NCI-H1694 treated with DMSO at 0.1 percent for 48 hours (cell line): ENCODE measurements at places on chromosomes 7 and 10.

DNA sequence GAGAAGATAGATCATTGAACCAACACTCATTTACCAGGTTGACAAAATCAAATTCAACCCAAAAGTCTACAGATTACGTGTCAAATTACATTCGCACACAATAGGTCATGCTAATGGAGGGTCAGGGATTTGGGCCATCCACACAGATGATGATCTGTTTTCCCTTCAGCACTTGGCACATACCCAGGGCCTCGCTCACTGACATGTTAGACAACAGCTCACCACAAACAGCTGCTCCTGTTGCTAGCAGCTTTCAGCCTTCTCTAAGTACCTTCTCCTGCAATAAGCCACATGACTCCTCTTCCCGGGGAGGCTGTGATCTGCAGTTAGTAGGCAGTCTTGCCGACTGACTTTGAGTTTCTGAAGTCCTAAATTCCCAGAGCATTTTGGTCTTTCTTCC is 18.4 kb downstream of the NKX2-3 start:
- peak; percentile 74 for DNase-seq

DNA sequence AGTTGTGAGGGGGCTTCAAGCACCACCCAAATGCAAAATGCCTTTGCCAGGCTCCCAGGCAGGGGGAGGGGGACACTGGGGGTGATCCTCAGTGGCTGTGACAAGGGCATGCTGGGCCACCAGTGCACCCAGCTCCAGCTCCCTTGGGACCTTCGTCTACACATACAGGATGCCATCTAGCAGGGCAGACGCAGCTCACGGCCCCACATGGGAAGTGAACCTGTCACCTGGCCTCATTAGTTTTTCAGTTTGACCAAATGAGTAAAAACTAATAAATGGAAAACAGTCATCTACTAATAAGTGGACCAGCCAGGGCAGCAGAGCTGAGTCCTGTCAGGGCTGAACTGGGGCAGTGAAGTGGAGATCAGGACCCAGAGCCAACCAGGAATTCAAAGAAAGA is 50.2 kb downstream of the TLL2 start:
- no peak for DNase-seq

DNA sequence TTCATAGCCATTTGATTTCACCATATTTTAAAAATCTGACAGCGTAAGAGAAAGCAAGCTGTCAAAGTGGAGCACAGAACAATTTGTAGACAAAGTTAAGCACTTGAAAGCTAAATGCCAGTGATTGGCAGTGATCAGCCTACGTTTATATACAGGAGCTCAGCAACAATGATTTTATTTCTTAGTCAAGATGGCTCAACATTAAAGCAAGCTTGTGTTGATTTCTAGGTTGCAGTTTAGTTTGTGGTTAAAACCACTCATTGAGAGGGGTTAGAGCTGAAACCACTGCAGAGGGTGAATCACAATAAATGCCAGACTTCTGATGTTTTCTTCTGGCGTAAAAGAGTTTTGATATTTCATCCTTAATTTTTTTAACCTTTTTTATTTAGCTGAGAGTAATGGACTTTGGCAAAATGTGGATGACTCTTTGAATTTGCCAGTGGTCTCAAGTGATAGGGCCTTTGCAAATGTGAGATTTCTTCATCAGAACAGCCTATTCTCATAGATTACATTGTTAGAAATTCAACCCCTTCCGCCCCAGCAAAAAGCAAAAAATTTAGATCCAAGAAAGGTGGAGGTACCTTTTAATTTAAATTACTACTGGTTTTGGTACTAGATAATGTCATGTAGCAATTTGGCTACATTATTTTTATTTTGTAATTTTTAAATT is 73.8 kb downstream of the SHOC2 start:
- no peak for DNase-seq

DNA sequence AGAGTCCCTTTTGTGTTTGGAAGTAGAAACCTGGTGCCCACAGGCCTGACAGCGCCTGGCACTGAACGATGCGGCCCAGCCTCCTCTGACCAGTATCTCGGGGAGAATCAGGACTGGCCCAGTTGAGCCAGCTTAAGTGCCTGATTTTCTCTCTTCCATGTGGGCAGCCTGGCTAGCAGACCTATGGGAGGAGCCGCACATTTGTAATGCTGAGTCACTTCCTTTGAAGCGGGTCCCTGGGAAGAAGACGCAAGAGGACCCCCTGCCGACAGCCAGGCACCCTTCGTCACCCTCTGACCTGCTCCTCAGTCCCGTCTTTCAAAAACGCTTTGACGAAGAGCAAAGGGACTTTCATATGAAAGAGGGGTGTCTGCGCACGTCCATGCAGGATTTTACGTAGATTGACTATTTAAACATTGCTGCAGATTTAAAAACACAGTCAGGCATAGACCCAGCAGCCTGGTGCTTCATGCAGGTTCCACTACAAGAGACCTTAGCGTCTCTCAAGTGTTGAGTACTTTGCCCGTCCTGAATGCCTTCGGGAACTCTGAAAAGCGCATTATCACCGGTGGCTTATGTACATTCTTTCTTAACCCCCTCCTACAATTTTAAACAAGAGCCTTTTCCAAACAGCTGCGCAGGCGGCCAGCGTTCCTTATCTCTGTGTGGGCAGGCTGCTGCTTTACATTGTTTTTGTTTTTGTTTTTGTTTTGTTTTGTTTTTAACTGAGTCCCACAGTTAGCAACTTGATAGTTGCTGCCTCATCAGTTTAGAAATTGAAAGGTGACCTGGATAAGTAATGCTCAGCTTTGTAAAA is 36.5 kb upstream of the AP5Z1 start:
- no peak for DNase-seq

GRCh38 chr10:24721229-24722106 is 2.2 kb downstream of the ARHGAP21 start:
- DNase-seq: no peak

DNA sequence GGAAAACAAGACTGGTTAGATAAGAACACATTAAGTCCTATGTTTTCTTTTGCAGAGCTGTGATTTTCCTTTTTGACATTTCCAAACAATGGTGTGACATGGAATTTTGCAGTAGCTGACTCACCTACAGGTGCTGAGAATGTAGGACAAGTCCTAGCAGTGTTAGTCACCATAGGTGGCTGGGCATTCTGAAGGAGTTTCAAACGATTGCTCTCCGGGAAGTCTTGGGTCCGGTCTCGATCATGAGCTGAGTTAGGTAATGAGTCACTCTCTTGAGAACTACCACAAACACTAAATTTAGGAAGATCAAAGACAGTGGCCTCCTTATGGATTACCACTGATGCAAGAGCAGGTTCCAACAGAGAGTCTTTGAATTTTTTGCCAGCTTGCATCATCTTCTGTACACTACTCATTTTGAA is 3.6 kb downstream of the FIGNL1 start:
- no peak for DNase-seq

DNA sequence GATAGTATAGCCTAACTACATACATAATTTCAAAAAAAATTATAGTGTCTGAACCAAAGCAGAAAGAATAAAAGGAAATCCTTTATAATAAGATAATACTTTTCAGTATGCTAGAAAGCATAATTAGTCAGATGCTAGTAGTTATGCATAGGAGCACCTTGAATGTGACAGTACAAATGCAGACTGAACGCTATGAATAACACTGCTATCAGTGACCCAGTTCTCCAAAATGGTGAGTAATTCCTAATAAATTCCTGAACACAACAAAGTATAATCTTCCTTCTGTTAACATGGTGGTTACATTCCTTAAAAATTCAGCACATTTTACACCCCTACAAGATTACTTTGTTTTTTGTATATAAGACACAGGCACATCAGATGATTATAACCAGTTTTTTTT is 1.2 kb upstream of the CHPF2 start:
- no peak for DNase-seq

DNA sequence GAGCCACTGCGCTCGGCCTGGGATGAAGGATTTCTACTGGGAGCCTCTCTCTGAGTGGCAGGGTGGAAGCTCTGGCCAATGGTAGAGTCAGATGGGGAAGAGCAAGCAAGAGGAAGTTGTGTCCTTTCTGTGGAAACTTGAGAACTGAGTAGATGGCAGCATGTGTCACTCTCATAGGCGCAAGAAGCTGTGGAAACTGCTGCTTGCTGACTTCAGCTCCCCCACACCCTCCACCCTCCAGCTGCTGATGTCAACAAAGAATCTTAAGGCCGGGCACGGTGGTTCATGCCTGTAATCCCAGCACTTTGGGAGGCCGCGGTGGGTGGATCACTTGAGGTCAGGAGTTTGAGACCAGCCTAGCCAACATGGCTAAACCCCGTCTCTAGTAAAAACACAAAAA is 39.8 kb upstream of the SRGN start:
- no peak for DNase-seq
